ENCODE measurements at places on chromosomes 13 and 19. TPM values are rescaled to one million over a fixed set of nuclear protein-coding genes. Genes with fewer than 3 reads are reported as not detected.

PSG11 gene
- total RNA-seq, result not detected

- no peak for DNase-seq
Observed at GRCh38 chr19:6997679-6998445, 23.4 kb downstream of the MBD3L2B start.

SYCN gene
- not detected for total RNA-seq

UTP14C gene
- 15.5 TPM for total RNA-seq

ADPRHL1 gene
- 0.72 TPM for total RNA-seq

GRCh38 chr19:43465468-43466120 is at the start of gene LYPD3:
LYPD3 (minus strand) TSS chr19:43465608; CDS start chr19:43465571, 37 bp downstream.
- DNase-seq, result no peak

DIAPH3 gene
- total RNA-seq, result 0.31 TPM

FOSB gene
- 330 TPM for total RNA-seq

GRCh38 chr13:58806401-58806800 is 1174.9 kb downstream of the PCDH17 start:
- no peak for DNase-seq

FUT1 gene
- 4.4 TPM for total RNA-seq

DNA sequence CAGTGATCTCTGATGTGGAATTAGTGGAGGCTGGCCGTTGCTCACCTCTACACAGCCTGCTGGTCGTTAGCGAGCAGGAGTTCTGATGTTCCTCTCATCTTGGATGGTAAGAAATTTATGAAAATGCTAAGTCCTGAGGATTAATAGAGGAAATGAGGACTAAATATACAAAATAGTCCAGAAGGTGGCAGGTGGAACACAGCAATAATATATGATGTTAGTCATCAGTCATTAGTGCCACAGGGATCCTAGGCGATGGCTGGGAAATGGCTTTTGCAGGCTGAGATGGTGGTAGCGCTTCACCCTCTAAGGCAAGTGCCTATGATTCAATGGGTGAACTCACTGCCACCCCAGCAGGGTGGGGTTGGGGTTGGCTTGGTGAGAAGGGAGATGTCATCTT is 338.6 kb upstream of the TMTC4 start:
- no peak for DNase-seq

DNA sequence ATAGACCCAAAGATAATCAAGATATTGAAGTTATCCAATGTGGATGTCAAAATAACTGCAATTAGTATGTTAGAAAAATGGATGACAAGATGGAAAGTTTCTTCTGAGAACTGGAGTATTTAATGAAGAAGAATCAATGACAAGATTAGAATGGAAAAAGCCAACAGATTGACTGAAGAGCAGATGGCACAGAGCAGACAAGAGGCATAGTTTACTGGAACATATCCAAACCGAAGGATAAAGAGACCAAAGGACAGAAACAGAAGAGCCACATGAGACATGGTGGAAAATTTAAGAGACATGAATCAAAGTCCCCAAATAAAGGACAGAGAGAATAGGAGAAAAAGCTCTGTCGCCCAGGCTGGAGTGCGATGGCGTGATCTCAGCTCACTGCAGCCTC is 89.6 kb upstream of the RXFP2 start:
- no peak for DNase-seq

DNA sequence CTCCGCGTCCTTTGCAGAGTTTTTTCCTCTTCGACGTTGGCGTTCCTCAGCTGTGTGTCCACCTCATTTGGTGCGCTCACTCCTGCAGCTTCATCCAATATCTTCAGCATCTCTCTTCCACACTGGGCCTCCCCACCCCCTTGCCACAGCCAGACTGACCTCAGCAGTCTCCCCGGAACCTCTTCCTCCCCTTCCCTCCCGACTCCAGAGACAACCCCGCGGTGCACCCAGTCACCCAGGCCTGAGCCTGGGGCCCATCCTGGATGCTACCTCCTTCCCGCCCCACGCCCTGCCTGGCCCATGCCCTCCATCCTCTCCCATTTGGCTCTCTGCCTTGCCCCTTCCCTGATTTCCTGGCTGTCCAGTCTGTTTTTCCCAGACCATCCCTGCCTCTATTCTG is 8.1 kb upstream of the C5AR2 start:
- no peak for DNase-seq

ZNF724 gene
- 3.2 TPM for total RNA-seq

MBD3L3 gene
- total RNA-seq, result not detected

DNA sequence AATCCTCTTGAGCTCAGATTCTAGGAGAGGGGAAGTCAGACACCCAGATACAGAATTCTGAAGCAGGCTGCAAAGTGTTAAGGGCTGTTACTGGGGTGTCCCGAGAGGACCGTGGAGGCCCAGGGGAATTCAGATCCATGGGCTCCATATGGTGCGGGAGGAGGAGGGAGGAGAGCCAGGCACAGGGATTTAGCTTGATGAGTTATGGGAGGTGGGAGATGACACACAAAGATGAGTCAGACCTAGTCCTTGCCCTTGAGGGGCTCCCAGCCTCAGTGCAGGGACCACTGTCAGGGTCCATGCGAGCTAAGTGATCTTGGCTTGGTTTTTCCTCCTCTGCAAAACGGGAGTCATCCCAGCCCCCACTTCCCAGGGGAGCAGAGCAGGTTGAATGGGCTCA is 14.4 kb upstream of the GIPR start:
- no peak for DNase-seq

PPAN gene
- 79.7 TPM for total RNA-seq

ZNF429 gene
- 7.7 TPM for total RNA-seq

OR7A5 gene
- total RNA-seq, result not detected

Measured in omental fat pad (tissue), 4 donors.